Suprapubic skin (tissue), 4 donors: ENCODE measurements at places on chromosomes 16 and 17. TPM values are rescaled to one million over a fixed set of nuclear protein-coding genes. Genes with fewer than 3 reads are reported as not detected.

- DNase-seq, result no peak
Measured at GRCh38 chr16:48432136-48432535, 46.9 kb upstream of the SIAH1 start.

GRCh38 chr16:82384017-82384416 is 214.0 kb upstream of the MPHOSPH6 start:
- DNase-seq, result no peak

Gene RPRML
- total RNA-seq, result 6.8 TPM

DNA sequence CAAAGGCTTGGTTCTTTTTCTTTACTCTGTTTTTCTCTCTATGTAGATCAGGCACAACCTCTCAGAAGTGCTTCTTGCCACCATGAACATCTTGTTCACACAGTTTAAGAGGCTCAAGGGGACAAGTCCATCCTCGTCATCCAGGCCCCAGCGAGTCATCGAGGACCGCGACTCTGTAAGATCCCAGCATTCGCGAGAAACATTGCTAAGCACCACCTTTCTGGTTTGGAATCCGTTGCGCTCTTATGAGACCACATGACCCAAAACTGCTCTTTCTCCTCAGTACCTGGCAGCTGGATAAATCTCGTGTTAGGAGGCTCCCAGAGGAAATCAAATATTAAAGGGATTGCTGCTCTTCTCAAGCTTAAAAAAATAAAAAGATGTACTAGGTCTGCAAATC is 23.3 kb upstream of the SLC12A3 start:
- peak; percentile 28 for DNase-seq

DNA sequence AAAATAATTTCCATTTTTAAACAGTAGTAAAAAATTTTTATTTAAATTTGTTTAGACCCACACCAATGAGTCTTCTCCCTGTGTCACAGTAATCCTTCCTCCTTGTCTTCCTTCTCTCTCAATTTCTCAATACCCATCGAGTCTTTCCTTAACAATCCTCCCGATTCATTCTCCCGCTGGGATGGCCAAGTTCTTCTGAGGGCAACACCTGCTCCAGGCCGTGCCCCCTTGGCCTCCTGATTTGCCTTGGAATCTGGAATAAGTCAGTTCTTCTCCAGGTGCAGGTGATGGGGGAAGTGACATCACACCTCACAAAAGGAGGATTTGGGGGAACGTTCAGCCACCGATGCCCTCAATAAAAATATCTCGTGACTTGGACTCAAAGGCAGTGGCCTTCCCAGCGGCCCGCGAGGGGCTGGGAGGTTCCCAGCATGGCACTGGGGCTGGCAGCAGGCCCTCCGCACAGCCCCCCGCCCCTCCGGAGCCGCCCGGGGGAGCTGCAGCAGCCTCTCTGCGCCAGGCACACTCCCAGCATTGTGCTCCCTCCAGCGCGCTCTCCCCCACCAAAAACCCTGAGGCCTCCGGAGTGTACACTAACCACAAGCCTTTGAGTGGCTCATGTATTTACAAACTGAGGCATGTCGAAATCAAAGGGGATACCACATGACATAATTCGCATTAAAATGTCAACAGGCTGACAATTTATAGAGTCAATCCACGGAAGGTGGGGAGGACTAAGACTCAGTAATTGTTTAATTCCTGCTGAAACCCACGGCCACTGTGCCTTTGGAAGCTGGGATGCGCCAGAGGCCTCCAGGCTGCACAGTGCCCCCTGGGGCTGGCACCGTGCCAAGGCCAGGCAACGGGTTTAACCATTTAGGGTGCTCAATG is 120.5 kb downstream of the ZFHX3 start:
- no peak for DNase-seq

DNA sequence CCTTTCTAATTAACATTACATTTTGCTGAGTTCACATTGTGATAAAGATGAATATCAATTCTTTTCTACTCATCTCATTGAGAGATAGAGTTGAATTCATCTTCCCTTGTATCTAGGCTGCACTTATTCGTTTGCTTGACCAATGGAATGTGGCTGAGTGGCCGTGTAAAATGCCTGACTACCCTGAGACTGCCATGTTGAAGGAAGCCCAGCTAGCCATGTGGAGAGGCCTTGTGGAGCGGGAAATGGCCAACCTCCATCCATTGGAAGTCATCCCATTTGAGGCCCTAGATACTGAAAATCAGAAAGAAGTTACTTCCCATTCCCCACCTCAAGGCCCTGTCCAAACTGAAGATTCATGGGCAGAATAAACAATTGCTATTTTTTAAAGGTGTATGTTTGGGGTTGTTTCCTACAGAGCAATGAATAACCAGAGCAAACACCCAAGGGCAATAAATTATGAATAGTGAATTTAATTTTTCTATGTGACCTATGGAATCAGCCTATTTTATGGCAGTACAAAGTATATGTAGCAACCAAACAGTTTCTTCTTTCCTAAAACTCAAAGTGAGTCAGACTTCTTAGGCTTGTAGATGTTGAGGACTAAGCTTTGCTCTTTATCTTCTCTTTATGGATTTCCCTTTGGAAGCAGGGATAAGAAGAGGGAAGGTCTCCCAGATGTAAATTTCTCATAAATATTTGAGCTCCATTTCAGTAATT is 545.1 kb downstream of the MAF start:
- DNase-seq, result no peak

GRCh38 chr17:32382526-32383223 is 32.7 kb downstream of the ZNF207 start:
- no peak for DNase-seq
